Neural crest cell (in vitro differentiated cells): ENCODE measurements at places on chromosomes 7 and 10.
A peak's percentile ranks its signal among the peaks of the same experiment; 100 is the strongest.

- no peak for DNase-seq
Measured at GRCh38 chr7:36809510-36809909, 85.2 kb upstream of the AOAH start.

- DNase-seq: no peak
Measured at GRCh38 chr10:3783682-3784432, 1.2 kb downstream of the KLF6 start.

GRCh38 chr10:114822444-114823076, 980 bp downstream of the FHIP2A start:
- DNase-seq: peak; percentile 18

DNA sequence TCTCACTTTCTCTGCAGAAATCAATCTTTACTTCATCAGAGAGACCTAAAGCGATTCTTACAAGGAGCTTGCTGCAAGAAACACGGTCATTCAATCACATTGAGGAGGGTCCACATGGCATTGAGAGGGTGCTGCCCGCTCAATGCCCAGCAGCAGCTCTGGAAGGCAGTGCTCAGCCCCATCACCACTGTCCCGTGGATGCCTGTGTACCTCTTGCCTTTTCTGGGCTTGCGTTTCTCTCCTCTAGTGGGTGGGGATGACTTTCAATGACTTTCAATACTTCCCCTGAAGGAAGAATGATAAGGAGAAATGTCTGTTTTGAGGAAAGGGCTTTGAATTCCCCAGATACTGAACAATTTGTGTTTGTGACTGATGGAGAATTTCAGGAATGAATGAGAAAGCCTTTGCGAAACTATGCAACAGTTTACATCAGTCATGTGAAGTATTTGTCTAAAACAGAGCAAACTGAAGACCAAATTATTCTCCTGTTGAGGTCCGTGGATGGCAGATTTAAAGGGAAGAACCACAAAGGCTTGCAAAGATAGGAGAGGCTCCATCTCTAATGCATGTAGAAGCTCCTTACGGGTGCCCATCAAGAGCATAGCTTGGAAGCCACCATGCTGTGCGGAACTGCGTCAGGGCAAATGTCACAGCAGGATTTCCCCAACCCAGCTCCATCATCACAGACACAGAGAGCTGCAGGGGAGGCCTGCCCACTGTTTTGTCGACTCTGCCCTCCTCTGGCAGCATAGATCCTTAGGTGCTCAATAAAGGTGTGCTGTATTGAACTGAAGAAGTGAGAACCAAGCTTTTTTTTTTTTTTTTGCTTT, 6.6 kb upstream of the ZNF22 start:
- no peak for DNase-seq

GRCh38 chr10:89175816-89176215, 31.3 kb downstream of the CH25H start:
- DNase-seq: no peak

- DNase-seq: no peak
Measured at GRCh38 chr7:135673360-135673706, 11.0 kb downstream of the STMP1 start.

GRCh38 chr7:519484-520390, at the start of gene PDGFA:
Gene PDGFA (minus strand): TSS chr7:519846. CDS start chr7:519001, 845 bp downstream.
- peak; percentile 33 for DNase-seq
